ENCODE measurements at places on chromosomes 1 and 21.

GRCh38 chr1:97137862-97138514 is 416.4 kb downstream of the PTBP2 start:
- DNase-seq: no peak

GRCh38 chr1:11794446-11795237 is 11.1 kb downstream of the MTHFR start:
- no peak for DNase-seq

- peak; percentile 44 for DNase-seq
Observed at GRCh38 chr21:39637197-39637970, 24.6 kb downstream of the B3GALT5 start.

- no peak for DNase-seq
Observed at GRCh38 chr1:24985737-24986136, 55.7 kb upstream of the RUNX3 start.
